ENCODE measurements at places on chromosomes 13 and 19.

DNA sequence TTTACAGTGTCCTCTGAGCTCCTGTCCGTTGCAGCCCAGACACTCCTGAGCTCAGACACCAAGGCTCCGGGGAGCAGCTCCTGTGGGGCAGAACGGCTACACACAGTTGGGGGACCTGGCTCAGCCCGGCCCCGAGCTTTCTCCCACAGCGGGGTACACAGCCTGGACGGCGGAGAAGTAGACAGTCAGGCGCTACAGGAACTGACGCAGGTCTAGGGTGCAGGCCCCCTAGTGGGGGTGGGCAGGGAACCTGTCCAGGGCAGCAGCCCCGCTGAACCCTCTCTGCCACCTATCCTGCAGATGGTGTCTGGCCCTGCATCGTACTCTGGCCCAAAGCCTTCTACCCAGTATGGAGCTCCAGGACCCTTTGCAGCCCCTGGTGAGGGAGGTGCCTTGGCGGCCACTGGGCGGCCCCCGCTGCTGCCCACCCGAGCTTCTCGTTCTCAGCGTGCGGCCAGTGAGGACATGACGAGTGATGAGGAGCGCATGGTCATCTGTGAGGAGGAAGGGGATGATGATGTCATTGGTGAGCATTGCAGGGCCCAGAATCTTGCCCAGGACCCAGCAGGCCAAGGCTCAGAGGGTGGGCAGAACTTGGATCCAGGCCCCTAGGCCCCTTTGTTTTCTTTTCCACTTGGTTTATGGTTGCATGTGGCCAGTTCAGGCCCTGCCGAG is 12.9 kb upstream of the PRR19 start:
- no peak for DNase-seq

DNA sequence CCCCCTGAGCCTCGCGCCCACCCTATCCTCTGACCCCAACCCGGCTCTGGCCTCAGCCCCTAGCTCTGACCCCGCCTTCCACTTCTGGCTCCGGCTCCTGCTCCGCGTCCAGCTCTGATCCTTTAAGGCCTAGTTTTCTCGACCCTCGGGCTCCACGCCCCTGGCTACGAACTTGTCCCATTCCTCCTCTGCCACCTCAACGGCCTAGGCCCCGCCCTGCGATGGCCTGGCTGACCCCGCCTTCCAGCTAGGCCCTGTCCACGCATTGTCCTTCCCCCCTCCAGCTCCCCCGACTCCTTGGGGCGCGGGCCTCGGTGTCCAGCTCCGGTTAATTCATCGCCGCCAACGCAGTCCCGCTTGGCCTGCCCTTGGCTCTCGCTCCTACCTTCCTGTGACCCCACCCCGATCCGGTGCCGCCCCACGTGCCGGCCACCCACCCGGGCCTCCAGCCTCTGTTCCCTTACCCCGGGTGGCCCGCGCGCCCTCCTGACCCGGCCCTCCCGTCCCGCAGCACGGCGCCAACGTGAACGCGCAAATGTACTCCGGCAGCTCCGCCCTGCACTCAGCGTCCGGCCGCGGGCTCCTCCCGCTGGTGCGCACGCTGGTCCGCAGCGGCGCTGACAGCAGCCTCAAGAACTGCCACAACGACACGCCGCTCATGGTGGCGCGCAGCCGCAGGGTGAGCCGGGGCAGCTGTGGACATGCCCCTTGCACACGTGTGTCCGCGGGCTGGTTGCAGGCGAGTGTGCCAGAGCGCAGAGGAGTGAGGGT is 9.4 kb downstream of the BCL3 start:
- peak; percentile 88 for DNase-seq

GRCh38 chr19:32919365-32919764 is 49.8 kb upstream of the SLC7A9 start:
- DNase-seq = no peak

GRCh38 chr13:112567161-112567862 is 20.6 kb downstream of the TUBGCP3 start:
- no peak for DNase-seq
